KG1 (cell line): ENCODE measurements at places on chromosomes 4 and X.

- DNase-seq, result no peak
Observed at GRCh38 chrX:119790977-119791436, 423 bp downstream of the RPL39 start.

DNA sequence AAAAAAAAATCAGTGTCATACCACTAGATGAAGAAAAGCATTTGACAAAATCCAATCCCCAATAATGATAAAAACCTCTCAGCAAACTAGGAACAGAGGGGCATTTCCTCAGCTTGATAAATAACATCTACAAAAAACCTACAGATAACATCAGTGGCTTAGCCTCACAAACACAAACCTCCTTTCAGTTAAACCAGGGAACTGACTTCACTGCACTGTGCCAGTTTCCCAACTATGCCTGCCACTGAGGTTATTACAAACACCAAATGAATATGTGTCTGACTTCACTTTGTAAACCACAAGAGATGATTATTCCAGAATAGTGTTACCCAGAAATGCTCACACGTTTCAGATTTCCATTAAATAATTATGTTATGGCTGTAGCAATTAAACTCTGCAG lies 15.3 kb downstream of the MTMR8 start:
- DNase-seq, result no peak

- DNase-seq, result no peak
Observed at GRCh38 chrX:7389576-7389975, 241.6 kb upstream of the PUDP start.

DNA sequence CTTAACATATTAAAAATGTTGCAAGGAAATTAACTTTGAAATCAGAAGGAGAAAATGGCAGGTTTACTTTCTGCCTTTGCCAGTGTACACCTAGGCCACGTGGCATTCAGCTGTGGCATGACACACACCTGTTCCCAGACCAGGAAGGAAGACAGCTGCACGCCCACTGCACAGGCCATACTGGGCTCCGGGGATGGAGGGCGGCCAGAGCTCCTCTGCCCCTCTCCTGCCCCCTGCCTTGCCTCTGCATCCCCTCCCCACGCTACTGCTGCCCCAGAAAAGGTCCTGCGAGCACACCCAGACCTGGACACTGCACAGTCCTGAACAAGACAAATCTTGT lies 68.4 kb downstream of the GATB start:
- no peak for DNase-seq

DNA sequence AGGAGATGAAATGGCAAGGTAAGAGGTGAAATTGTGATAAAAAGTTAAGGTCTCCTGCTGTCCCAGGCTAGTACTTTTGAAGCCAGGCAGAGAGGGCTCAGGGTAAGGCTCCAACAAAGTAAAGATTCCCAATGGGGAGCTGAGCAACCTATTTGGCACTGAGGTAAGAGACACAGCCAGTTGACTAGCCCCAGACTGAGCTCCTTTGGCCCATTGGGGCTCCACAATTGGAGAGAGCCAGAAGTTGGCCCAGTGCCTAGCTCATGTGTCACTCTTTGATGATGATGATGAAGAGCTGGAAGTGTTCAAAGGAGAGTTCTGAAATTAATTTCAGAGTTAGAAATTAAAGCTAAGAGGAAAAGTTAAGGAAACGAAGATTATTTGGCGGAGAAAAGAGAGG lies 94.6 kb downstream of the RLIM start:
- no peak for DNase-seq

GRCh38 chr4:125062115-125063050 lies 252.4 kb upstream of the FAT4 start:
- DNase-seq, result no peak

DNA sequence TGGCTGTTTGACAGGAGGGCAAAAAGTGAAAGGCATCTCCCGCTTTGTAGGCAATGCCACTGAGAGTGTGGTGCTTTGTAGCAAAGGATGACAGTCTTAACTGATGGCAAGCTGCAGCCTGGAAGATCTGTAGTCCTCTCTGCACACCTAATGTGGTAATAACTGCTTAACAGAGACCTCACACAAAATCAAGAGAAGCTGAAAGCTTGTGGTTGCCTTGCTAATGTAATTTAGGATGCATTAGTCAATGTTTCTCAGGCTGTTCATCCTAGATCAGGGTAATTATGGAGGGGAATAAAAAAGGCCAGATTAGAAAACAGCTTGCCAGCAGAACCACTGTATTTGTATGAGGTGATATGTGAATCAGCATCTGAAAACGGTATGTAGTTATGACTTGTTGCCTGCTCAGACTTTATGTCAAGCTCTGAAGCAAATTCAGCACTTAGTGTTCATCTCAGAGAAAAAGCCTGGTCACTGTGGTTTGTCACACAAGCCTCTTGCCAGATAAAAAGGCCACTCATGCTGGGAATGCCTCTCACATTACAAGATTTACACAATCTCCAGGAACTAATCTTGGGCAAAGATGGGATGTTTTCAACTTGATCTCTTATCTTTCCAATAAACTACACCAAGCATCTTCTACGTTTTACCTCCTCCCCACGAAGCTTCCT lies 130.8 kb downstream of the ENOX2 start:
- DNase-seq, result no peak

- no peak for DNase-seq
Observed at GRCh38 chrX:147522981-147523380, 388.7 kb upstream of the FMR1 start.

DNA sequence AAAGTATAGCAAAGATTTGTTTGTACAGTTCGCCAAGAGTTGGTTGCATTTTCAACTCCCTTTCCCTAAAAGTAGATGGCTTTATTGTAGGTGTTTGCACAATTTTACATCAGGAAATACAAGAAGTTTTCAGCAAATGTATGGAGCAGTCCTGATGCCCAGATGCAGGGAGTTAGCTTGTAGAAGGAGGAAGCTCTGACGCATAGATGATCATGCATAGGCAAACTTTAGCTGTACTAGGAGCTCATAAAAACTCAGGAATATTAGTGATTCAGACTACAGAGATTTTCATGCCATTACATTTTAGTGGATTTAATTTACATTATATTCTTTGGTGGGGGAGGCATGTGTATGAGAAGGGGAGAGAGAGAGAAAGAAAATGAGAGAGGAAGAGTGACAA lies 62.9 kb downstream of the TMPRSS11D start:
- DNase-seq, result no peak

- DNase-seq, result no peak
Observed at GRCh38 chr4:186724058-186724863, 605 bp upstream of the FAT1 start.

GRCh38 chr4:48649505-48649904 lies 130.6 kb downstream of the FRYL start:
- DNase-seq, result no peak

GRCh38 chrX:56783996-56784620 lies 55.1 kb downstream of the NBDY start:
- DNase-seq, result no peak

GRCh38 chr4:145217349-145217748 lies 37.0 kb upstream of the OTUD4 start:
- DNase-seq, result no peak

- DNase-seq, result no peak
Observed at GRCh38 chr4:180152831-180153230, 2090.4 kb upstream of the TENM3 start.

DNA sequence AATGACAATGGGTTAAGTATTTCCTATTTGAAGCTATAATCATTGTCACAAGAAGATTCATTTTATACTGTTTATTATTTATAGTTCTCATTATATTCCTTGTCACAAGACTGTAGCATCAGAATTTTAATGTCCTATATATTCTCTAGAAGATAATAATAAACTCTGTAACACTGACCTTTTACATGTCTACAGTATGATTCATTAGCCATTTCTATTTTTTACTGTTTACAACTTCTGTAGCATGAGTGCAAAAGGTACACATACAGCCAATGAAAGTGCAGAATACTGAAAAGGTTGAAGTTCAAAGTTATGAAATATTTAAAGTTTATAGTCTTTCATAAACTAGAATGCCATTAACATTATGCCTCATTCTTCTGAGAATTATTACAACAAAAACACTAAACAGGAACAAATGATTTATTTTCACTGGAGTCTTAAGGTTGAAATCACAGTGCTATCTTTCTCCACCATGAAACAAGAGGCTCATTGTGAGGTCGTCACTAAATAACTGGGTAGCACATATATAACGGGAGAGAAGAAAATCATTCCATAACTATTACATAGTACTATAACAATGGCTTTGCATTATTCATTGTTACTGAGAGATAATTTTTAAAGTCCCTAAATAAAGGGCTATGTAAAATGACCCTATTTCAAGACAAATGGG lies 4.9 kb downstream of the PRR32 start:
- no peak for DNase-seq

DNA sequence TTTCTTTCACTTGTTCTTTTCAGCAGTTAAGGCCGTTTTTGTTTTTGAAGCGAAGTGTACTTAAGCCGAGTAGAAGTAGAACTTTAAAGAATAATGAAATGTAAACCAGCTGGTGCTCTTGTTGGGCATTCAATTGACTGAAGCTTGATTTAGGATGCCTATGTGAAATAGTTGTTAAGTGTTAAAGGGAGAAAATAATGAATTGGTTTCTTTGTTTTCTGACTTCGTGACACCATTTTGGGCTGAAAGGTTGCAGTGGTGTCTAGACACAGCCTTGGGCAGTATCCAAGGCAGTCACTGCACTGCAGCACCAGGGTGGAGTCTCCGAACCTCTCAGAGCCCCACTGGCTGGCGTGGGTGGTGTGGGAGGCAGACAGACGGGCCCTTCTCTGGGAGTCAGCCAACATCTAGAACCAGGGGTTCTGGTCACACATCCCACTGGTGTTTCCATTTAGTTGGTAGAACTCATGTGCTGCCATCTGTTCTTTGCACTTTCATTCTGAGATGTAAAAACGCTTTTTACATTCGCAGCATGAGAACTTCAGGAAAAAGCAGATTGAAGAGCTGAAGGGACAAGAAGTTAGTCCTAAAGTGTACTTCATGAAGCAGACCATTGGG lies 3.5 kb downstream of the UCHL1 start:
- no peak for DNase-seq

DNA sequence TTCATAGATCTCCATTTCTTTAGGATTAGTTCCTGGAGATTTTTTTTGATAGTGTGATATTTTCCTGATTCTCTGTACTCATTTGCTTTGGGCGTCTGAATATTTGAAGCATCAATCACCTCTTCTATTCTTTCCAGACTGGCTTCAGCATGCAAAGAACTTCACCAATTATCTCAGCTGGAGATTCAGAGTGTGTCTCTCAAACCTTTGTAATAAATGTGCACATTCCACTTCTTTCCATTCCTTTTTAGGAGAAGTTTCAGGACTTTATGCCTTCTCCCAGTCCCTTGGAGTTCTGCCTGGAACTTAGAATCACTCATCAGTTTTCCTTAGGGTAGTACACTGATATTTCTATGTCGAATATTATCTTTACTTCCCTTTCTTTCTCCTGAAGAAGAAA lies 334.8 kb downstream of the TEX13C start:
- no peak for DNase-seq
